Stimulated activated CD4-positive, alpha-beta T cell treated with anti-CD3 and anti-CD28 coated beads, Interleukin-1b, Interleukin-23, amount 100 ng/mL, for 1 hour (primary cell): ENCODE measurements at places on chromosomes 3 and 15.
A peak's percentile ranks its signal among the peaks of the same experiment; 100 is the strongest.

DNA sequence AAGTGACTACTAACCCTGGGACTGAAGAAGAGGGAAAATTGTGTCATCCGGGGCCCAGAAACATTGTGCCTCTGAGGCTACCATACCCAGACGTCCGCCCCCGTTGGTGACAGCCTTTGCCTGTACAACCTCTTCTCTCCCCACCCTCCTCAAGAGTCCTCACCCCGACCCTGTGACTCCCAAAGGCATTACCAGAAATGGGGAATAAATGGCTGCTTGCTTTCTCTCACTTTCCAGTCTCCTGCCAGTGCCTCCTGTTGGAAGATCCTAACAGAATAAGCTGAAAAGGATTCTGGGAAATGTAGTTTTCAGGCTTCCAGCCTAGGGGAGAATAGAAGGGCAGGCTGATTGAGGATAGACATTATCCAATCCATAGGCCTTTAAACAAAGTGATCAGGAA lies 30.8 kb upstream of the SLC25A36 start:
- DNase-seq, result no peak

GRCh38 chr15:49898097-49898496 lies 220.9 kb downstream of the ATP8B4 start:
- no peak for DNase-seq

DNA sequence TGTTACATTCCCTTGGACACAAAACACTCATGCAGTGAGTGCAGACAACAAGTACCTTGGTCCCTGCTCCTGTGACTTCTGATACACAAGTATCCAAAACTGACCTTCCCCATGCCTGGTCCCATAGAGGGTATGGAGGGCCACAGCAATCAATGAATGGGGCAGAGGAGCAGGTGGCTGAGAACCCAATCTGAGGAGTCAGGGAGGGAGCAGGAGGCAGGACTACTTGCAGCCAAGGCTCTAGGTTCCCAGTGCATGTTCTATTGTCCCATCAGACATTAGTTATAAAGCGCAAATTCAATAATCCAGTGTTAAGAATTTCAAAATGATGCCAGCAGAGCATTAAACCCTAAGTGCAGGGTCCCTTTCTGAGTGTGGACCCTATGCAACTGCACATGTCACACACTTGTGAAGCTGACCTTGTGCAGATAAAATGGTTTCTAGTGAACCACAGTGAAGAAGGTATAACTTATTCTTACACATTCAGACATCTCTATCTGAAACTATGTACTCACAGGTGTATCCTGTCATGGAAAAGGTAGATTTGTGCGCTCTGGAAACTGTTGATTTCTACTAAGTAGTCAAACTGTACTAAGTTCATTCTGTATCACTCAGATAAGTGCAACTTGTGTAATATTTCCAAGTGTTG lies 107.3 kb upstream of the ABI3BP start:
- no peak for DNase-seq

GRCh38 chr3:21484057-21484827 lies 266.8 kb downstream of the ZNF385D start:
- no peak for DNase-seq

GRCh38 chr3:85835857-85836440 lies 877.2 kb downstream of the CADM2 start:
- DNase-seq, result no peak

- no peak for DNase-seq
Measured at GRCh38 chr3:195714380-195715011, 6.3 kb upstream of the MUC20 start.

DNA sequence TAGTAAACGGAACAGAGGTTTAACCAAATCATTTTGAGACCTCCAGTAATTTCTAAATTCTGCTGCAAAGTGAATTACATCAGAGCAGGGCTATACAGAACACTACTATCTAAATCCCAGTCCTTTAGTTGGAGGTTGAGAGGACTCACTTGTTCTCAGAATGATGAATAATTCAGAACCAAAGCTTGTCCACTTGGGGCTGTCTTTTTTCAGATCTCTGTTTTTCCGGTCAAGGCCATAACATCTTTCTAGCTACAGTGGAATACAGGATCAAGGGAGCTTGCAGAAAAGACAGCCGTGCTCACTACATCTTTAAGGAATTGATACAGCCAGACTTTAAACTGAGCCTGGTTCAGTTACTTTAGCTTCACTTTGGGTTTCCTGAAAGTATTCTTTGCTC lies 194.5 kb downstream of the EFHB start:
- DNase-seq, result no peak

GRCh38 chr15:32132859-32133258 lies 102.5 kb downstream of the CHRNA7 start:
- no peak for DNase-seq

DNA sequence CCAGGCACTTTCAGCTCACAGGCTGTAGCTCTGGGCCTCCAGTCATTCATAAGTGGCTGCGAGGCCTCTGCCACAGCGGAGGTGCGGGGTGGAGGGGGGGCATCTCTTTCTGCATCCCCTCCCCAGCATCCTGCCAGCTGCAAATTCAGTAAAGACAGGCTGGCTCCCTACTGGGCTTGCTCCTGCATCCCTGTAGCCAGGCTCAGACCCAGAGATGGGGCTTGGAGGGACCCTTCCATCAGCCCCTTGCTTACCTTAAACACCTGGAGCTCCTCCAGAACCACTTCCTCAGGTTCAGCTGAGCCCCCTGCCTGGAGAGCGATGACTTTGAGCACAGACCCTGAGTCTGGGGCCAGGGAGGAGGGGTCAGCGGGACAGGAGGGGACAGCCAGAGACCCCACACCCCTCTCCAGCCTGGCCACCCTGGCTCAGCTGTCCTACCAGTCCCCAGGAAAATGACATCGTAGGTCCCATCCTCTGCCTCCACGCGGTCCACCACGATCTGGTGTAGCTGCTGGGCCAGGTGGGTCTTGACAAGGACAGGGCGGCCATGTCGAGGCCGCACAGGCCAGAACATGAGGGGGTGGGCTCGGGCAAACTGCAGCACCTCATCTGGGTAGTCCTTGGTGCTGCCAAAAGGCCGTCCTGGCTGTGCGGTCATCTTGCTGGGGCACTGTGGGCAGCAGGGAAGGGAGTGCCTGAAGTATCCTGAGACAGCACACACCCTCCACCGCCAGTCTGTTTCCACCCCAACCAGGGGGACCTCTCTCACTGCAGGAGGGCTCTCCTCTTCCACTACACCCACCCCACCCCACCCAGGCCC lies 5.3 kb downstream of the SEMA3G start:
- DNase-seq, result no peak

DNA sequence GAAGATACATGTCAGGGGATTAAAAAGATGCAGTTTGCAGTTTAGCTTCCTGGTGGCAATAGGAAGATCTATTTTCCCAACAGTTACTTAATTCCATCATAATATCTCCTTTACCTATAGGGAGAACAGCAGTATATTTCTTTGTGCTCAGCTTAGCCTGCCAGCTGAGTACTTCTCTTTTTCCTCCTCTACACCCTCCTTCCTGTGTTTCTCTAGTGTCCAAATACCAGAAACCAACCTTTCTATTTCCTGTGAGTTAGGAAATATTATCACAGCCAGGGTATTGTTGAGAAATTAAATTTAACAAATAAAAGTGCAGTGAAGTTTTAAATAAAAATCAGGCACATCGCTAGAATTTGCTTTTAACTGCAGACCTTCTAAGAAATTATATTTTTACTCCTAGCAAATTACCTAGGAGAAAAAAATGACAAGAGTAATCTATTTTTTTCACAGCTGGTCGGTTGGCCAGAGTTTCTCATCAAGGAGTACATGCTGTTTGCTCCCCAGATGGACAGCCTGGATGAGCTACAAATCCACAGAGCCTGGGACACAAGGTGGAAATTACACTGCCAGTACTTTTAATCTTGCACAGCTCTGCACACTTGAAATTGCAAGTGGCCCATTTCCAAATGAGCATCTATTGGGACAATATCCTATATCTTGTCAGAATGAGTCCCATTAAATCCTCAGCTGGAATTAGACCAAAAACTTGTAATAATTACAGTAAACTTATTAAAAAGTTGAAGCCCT lies 185.2 kb upstream of the CFAP20DC start:
- no peak for DNase-seq

- DNase-seq, result no peak
Measured at GRCh38 chr3:127541320-127541719, 49.2 kb downstream of the TPRA1 start.

DNA sequence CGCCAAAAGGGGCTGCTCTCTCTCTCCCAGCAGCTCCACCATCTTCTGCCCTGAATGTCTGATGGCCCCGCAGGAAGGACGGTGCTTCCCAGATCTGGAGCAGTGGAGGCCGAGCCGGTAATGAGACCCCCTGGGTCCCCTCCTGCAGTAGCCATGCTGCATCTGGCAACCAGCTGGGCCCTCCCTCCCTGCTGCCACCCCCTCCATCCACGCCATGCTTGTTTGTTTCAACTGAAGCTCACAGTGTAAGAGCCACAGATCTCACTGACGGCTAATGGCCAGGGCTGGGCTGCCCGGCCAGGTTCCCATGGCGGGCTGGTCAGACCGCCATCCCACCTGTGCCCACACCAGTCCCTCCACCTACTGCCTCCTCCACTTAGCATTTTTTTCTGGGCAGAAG lies 260.8 kb downstream of the UACA start:
- no peak for DNase-seq

DNA sequence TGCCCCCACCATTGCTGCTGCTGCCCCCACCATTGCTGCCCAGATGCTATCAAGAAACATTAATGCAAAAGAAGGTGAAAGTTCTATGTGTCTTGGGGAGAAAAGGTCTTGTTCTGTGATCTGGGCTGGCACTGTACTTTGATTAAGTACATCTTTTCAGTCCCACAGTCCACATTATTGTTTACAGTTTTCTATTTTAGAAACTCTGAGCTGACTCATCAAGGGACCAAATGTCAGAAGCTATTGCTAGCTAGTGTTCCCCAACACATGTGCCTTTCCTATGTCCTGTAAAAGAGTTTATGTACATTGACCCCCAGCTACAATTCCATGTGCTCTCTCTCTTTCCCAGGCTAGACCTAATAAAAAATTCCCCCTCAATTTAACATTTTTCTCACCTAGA lies 264.7 kb upstream of the NECTIN3 start:
- DNase-seq, result no peak

DNA sequence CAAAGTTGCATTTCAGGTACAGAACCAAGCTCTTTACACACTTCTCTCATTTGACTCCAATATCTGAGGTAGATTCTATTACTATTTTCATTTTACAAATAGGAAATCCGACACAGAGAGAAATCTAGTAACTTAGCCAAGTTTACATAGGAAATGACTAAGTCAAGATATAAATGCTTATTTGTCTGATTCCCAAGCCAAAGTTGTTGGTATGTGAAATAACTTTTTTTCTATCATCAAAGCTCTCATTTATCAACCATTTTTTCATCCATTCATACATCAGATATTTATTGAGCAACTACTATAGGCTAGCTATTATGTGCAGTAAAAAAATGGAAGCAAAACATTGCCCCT lies 89.2 kb upstream of the MITF start:
- DNase-seq, result no peak

DNA sequence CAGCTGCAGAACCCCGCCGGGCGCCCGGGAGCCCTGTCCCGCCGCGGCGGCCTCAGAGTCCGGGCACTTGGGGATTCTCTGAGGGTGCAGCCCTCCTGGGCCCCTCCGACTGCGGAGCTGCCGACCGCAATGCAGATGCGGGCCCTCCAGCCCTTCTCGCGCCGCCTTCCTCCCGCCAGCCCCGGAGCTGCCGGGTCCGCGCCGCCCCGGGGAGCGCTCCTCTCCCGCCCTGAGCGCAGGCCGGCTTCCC lies 320 bp upstream of the ACAN start:
- no peak for DNase-seq

DNA sequence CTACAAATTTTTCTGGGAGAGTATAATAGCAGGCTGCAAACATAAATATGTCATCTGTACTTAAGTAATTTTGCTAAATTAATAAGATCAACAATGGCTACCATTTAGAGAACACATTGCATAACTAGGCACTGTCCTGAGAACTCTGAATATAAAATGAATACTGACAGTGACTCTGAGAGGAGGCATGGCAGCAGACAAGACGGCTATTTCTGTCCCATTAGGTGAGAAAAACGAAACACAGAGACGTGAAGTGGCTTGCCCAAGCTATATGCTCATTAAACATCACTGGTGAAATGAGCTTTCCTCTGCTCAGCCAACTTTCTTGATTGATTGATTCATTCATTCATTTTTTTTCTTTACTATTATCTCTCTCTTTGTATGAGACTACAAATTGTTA lies 384.3 kb downstream of the PTPRG start:
- no peak for DNase-seq

GRCh38 chr3:179653096-179653797 lies 407 bp downstream of the USP13 start:
- DNase-seq, result peak; percentile 9

- no peak for DNase-seq
Measured at GRCh38 chr3:131796111-131796510, 238.7 kb downstream of the CPNE4 start.

- no peak for DNase-seq
Measured at GRCh38 chr15:57541271-57541670, 50.4 kb upstream of the MYZAP start.

- no peak for DNase-seq
Measured at GRCh38 chr15:70149667-70150404, 52.1 kb upstream of the TLE3 start.

DNA sequence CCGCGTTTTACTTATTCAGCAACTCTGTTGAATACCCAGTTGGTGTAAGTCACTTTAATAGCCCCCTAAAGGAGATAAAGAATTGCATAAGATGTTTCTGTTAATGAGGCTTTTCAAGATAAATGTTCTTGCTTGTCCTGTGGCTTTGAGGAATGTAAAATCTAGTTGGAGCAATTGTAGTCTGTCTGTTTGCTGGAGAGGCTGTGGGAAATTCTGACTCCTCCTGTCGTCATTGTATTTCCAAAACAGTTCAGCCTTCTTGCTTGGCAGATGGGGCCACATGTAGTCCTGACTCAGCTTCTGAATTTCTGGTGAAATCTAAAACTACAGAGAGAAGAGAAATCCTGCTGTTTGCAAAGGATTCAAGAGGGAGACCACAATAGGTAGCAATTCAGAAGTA lies 114.4 kb downstream of the RYR3 start:
- DNase-seq, result no peak

GRCh38 chr3:194274424-194275085 lies 76.6 kb downstream of the CPN2 start:
- no peak for DNase-seq

- DNase-seq, result no peak
Measured at GRCh38 chr3:132800958-132801357, 78.7 kb upstream of the NPHP3 start.

DNA sequence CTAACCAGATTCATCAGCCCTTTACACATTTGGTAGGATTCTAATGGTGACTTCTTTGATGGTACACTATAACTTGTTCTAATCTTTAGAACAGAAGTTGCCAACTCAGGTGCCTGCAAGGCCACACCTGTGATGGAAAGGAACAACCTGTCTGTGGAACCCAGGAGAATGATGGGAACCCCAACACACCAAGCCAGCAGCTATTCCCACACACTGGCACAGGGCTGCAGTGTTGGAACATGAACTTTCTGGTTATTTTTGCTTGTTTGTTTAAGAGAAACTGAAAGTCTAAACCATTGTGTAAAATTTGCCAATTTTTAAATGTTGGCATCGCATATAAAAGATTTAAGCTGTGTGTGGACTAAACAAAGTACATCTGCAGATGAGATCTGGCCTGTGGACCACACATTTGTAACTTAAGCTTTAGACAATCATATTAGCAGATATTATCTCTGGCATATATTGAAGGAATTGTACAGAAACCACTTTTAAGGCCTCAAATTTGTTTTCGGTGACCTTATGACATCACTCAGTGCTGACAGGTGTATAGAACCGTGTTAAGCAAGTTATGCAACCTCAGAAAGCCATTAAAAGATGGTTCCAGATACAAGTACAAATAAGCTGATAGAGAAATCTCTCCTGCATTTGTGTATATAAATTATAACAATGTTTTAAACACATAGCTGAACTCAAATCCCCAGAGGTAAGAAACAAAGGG lies 242.9 kb downstream of the SLC9A9 start:
- DNase-seq, result no peak
